ENCODE measurements at places on chromosomes 7 and 10.

DNA sequence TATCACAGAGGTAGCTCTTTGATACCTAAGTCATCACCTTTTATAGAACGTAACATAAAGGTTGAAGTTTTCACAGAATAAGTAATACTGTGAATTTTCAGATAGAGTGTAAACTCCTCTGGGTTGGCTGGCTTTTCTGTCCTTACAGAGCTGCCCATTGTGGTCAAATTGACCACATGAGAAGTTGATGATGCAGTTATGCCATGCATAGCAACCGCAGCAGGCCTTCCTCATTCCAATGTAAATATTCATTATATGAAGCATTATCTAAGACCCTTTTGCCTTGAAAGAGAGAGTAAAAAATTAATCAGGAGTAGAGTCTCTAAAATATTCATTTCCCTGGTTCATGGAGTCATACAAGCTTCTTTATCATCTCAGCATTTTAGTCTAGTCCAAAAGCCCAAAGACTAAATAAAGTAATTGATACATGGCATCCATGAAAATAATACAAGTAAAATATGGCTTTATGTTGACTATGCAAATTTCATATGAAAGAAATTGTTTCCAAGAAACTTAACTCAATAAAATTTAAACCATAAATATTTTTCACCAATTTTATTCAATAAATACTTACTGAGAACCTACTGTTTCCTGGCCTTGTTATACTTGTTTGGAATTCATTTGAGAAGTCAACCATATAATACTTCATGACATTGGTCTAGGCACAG, 516.4 kb downstream of the PCDH15 start:
- DNase-seq, result no peak

- no peak for DNase-seq
Observed at GRCh38 chr10:84084342-84084741, 55.0 kb upstream of the GHITM start.

DNA sequence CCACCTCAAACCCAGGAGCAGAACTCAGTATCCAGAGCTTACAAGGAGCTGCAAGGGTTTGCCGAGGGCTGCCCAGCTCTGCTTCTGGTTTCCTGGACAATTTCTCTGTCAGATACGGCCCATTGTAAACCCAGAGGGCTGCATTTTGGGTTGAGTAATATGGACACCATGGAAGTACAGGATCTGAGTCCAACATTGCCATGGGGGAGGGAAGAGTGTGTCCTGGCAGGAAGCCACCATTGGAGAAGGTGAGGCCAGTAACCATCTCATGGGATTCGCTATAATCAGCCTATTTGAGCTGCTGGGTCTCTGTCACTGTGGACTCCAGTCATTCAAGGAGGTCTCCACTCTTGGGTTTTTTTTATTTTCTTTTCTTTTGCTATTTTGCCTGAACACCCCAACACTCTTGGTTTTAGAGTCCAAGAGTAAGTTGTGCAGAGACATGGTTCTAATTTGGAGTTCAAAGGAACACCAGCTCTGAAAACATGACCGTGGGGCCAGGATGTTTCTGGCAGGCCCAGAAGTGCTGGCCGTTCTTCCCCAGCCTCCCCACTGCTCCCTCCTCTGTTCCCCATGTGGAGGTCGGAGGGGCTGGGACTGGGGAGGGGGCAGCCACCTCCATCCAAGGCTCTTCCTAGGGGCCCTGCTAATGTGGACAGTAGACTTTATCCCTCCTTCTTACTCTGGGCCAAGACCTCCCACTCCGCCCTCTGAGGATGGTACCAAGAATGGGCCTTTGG, 46.2 kb downstream of the CHST3 start:
- no peak for DNase-seq

DNA sequence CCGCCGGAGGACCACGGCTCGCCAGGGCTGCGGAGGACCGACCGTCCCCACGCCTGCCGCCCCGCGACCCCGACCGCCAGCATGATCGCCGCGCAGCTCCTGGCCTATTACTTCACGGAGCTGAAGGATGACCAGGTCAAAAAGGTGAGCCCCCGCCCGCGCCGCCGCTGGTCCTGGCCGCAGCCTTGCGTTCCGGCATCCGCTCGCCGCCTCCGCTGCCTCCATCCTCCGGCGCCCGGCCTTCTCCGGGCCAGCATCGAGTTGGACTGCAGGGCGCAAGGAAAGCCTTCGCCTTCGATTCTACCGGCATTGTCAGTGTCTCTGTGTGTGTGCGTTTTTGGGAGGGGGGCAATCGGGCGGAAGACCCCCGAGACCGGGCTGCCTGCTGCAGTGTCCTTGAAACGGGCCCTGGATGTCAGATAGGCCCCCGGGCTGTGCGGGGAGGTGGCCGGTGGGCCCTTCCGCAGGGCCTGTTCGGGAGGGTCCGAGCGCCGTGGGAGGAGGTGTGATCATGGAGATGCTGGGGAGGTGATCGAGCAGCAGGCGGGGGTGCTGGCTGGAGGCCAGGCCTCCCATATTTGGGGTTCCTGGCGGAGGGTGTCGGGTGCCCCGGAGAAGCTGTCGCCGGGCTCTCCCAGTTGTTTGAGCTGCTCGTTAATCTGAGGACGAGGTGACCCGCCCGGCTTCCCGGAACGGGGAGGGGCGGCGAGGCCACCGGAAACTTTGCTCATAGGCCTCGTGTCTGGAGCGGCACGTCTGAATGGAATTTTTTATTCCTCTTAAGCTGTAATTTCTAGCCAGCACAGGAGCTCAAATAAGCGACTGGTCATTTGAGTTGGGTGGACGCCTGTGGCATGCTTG, 40.8 kb downstream of the HK1 start:
- DNase-seq, result peak; percentile 69

DNA sequence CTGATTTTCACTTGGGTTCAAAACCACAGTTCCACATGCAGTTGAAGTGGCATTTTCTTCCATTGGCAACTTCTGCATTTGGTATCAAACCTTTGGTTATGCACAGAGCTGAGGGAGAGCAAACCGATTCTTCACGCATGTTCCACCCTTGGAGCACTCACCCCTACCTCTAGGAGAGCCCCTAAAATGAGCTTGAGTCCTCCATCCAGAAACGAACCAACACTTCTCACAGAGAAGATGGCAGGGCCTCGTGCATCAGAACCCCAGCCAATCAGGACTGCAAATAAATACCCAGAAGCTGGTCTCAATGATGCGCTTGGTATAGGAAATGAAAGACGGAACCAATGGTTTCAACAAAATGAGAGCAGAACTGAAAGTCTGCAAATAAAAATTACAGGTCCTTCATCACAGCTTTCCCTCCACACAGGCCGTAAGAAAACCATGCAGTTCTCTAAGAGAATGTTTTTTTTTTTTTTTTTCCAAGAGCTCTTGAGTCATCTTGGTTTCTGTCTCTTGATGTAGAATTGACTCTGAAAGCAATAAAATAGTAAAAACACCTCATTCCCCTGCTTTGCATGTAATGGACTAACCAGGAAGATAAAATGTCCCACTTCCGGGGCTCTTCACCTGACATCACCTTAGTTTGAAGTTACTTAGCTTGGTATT, 23.9 kb downstream of the KLF6 start:
- no peak for DNase-seq

DNA sequence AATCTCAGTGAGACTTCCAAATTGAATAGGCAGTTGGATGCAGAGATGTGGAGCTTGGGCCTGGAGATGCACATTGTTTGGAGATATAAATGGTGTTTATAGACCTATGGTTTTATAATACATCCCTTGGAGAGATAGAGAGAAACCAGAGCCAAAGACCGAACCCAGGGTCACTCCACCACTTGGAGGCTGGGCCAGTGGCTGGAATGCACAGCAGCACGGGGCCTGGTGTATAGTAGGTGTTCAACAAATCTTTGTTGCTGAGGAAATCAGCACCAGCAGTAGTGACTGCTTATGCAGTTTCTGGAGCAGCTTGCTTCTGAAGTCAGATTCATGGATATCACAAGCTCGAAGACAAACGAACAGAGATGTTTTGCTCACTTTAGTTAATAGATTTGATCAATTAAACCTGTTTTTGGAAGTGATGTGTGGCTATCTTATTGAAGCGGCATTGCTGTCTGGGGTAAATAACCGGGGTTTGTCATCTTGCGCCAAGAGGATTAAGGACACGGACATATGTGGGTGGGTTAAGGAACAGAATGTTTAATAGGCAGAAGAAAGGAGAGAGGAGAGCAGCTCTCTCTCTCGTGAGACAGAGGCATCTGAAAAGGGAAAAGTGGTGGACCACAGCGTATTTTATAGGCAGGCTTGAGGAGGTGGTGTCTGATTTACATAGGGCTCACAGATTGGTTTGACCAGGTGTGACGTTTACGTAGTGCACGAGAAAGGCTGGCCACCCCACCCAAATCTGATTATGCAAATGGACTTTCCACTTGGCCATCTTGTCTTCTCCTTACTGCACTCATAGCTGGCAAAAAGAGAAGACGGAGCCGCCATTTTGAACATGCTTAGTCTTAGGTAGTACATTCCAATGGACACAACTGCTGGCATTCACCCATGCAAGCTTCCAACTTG, 11.1 kb downstream of the RBP4 start:
- DNase-seq, result no peak

DNA sequence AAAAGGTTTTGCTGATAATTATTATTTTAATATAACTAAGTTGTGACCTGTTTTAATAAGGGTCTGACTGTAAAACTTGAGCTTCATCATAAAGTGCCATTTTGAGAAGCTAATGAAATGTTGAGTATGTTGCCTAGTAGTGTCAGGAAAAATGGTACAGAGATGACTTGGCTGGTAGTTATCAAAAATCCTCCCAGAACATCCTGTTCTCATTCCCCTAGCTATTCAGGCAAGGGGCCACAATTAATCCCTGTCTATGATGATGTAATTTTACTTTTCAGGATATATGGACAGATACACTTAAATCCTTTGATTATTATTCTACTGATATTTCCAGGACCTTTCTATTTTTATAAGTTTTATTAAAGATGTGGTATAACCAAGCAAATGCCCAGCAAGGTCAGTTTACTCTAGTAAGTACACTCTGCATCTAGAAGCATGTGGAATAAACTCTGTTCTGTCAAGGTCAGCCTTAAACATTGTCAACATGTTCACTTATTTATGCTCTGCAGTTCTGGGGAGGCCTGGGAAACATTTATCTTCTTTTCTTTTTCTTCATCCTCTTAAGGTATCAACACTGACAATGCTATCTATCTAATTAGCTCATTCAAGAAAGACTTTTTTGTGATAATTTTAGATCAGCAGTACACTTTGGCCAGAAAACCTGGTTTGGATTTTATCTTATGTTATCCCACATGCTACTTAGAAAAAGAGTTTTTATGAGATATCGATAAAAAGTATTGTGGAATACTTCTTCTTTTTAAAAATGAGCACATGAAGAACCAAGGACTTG, 32.1 kb downstream of the BTRC start:
- DNase-seq, result no peak

DNA sequence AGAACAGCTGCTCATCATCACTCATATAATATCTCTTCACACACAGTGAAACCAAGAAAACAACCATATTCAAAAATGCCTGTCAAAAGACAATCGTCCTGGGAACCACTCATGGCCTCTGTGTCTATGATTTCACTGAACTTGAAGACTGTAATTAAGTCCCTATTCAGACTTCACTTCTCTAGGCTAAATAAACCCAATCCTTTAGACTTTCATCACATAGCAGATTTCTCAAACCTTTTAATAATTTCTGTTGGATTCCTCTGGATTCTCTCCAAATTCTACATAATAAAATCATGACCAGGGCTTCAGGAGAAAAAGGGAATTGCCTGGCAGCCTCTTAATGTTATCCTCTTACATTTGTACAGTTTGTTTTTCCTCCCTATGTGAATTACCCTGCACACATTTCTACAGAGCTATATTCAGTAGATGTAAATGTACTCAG, 201.1 kb downstream of the LRRN3 start:
- DNase-seq, result peak; percentile 15

DNA sequence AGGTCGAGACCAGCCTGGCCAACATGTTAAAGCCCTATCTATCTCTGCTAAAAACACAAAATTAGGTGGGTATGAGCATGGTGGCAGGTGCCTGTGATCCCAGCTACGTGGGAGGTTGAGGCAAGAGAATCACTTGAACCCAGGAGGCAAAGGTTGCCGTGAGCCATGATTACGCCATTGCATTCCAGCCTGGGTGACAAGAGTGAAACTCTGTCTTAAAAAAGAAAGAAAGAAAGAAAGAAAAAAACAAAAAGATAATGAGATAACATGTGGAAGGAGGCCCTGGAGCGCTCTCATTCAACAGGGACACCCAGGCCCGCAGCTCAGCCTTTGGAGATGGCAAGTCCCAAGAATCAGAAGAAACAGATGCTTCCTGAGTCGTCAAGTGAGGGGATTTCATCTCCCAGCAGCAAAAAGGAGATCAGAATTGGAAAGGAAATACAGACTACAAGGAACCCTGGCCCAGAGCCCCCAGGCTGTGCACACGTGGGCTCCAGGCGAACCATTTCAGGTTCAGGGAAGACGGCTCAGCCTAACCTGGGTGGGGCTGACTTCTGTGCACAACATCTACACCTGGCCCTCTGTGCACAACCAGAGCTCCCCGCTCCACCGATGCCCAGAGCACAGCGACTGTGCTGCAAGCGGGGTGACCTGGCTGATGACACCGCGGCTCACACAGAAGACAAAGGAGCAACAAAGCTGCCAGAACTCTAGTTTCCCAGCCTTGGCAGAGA, 33.3 kb downstream of the GNA12 start:
- peak; percentile 44 for DNase-seq

- no peak for DNase-seq
Observed at GRCh38 chr10:46024948-46025347, 5.5 kb downstream of the NCOA4 start.

DNA sequence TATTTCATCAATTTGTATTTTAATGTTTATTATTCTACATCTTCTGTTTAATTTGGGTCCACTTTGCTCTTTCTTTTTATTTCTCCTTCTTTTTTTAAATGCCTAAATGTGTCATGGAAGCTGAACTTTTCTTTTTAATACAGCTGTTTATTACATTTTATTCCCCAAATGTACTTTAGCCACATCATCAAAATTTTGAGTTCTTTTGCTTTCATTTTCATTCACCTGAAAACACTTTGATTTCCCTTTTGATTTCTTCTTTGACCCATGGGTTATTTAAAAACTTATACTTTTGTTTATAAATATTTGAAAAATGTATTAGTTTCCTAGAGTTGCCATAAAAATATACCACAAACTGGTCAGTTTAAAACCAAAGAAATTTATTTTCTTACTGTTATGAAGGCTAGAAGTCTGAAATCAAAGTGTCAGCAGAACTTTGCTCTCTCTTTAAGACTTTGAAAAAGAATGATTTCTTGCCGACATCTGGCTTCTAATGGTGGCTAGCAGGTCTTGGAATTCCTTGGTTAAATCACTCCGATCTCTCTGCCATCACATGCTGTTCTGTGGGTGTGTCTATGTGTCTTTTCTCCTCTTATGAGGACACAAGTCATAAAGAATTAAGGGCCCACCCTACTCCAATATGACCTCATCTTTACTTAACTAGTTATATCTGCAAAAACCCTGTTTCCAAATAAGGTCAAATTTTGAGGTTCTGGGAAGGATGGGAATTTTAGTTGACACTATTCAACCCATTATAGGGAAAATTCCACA, 225.5 kb downstream of the ANKRD7 start:
- DNase-seq, result no peak

DNA sequence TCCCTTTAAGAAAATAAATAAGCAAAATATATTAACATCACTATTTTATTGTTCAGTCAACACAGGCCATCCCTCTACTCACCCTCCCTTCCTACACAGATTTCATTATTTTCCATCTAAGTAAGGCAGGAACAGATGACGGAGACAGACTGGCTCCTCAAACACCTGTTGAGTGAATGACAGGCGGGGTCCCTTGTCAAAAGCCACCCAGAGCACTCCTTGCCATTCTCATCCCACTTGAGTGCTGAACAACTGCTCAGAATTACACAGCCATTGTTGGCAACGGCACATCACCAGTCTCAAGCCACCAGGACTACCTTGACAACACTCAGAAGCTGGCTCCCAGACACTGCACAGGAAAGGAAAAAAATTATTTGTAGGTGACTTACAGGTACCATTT, 3.3 kb downstream of the GRB10 start:
- DNase-seq, result no peak
